NT2/D1 (cell line): ENCODE measurements at places on chromosomes 4 and X.
A peak's percentile ranks its signal among the peaks of the same experiment; 100 is the strongest.

GRCh38 chr4:40502220-40502619 is 127.4 kb downstream of the RBM47 start:
- DNase-seq = no peak

GRCh38 chrX:73447311-73447794 is 500 bp downstream of the CDX4 start:
- no peak for DNase-seq

GRCh38 chr4:7906171-7906701 is 33.4 kb downstream of the AFAP1 start:
- DNase-seq = no peak

GRCh38 chrX:4547213-4547836 is 833.9 kb upstream of the PRKX start:
- peak; percentile 57 for DNase-seq

- peak; percentile 5 for DNase-seq
Measured at GRCh38 chrX:73268463-73268862, 53.8 kb upstream of the NAP1L2 start.

GRCh38 chrX:39152106-39152649 is 350.9 kb downstream of the MID1IP1 start:
- DNase-seq = peak; percentile 28

DNA sequence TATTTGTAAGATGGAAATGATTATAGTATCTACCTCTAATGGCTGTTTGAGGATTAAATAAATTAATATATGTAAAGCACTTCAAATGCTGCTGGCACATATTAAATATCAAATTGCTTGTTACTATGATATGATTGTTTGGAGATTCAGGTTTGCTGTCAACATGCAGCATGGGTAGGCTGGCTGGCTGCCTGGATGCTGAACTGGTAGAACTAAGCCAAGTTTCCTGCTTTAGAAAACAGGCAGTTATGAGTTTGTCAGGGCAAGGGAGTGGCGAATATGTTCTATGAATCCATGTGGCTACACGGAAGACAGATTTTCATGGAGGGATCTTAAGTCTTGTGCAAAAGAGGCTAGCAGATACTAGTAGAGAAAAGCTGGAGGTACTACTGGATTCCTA is 239.6 kb downstream of the GBA3 start:
- no peak for DNase-seq

- no peak for DNase-seq
Measured at GRCh38 chr4:186192066-186192612, 772 bp downstream of the CYP4V2 start.

DNA sequence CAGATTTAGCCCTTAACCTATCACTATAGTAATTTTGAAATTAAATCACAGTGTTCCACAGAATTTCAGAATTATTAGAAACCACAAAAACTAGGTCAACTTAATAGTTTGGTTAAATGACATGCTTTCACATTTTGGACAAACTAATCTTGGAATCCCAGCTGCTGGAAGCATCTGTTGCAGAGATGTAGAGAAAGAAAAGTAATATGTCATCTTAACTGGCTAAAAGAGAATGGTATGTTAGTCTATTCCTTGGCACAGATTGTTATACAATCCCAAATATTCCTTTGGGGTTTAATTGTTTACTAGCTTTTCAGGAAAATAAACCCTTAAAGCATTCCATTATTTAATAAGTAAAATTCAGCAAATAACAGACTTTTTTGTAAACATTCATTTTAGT is 519.9 kb downstream of the IL15 start:
- DNase-seq = no peak

DNA sequence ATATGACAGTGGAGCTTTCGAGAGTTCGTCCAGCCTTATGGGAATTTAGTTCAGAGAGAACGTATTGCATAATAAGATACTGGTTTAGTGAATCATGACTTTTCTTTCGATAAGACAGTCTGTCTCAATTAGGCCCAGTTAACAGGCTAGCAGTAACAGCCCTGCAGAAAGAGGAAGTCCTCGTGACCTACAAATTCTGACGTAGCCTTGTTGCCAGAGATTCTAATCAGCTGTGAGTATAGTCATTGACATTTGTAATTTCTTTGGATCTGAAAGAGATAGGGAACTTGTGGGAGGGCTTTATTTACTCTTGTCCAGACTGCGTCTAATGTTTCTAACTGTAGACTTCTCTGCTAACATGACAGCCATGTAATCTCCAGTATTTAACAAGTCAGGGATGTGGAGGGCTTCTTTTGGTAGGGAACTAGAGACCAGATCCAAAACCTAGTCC is 15.8 kb downstream of the ART3 start:
- DNase-seq = no peak

- no peak for DNase-seq
Measured at GRCh38 chr4:130197946-130198345, 1102.0 kb downstream of the C4orf33 start.

- DNase-seq = no peak
Measured at GRCh38 chr4:31877429-31877828, 1157.3 kb downstream of the PCDH7 start.

GRCh38 chrX:115311139-115311538 is 21.6 kb downstream of the LUZP4 start:
- DNase-seq = no peak

- DNase-seq = no peak
Measured at GRCh38 chrX:131262738-131263679, 26.1 kb downstream of the IGSF1 start.

- DNase-seq = no peak
Measured at GRCh38 chr4:1226144-1226481, 22.8 kb downstream of the CTBP1 start.

- peak; percentile 75 for DNase-seq
Measured at GRCh38 chrX:70969635-70970481, 39.0 kb upstream of the SLC7A3 start.

GRCh38 chr4:5037553-5038551 is 13.4 kb upstream of the STK32B start:
- no peak for DNase-seq

- peak; percentile 30 for DNase-seq
Measured at GRCh38 chrX:131288738-131289511, at the start of gene IGSF1. IGSF1 (minus strand) TSS chrX:131289306; CDS start chrX:131286674, 2,632 bp downstream.

GRCh38 chrX:125810856-125811255 is 355.2 kb downstream of the DCAF12L2 start:
- no peak for DNase-seq

DNA sequence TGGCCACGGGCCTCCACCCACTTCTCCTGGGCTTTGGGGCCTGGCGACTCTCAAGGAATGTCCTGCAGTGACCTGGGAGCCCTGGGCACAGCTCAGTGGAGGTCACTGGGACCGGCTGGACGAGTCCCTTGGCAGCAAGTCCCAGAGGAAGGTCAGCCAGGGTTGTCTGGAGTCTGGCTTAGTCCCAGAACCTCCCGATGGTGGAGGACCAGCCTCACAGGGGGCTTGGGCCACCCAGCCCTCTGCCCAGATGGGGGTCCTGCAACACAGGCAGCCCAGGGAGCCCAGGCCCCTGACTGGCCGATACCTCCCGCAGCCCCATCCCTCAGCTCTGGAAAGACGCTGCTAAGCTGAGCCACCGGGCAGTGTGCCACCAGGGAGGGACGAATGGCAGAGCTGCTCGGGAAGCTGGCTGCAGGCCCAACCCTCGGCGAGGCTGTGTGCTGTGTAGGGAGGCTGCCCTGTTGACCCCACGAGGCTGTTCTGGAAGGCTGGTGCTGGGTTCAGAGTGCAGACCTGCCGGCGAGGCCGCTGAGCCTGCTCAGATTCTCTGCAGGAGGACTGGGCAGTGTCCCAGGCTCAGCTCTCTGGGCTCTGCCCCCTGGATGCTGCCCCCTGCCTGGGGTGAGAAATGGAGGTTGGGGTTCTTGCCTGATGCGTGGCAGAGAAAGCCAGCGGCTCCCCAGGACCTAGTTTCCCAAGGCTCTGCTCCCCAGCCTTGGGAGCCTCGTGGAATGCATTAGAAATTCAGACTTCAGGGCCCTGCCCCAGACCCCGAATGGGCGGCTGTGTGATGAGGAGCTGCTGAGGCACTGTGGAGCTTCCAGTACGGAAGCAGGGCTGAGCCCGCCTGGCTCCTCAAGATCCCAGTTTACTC is 61.7 kb downstream of the ADRA2C start:
- DNase-seq = no peak

DNA sequence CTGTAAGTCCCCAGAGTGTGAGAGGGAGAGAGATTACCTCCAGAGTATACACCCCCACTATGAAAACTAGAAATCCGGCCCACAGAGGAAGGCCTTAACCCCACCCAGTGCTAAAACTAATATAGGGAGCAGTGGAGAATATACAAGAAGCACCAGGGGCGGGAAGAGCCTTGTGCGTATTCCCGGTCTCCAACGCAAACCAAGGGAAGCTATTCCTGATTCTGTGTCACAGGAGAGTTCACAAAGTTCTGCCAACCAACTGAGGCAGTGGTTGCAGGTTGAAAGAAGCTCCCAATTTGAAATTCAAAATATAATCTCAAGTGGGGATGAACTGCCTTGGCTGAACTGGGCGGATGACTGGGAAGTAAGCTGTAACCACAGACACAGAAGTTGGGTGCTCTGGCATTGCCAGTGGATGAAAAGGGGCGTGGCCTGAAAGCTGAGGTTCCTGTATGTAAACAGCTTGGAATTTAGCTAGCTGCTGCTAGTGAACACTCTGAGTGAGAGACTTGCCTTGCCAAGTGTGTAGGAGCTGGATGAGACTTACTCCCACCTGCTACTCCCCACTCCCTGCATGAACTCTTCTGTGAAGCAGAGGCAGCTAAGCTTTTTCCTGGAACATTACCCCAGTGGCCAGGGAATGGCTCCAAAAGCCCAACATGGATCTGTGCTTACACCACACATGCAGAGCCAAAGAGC is 32.7 kb downstream of the ELF2 start:
- DNase-seq = no peak

GRCh38 chr4:47737326-47737725 is 100.5 kb downstream of the CORIN start:
- no peak for DNase-seq

- no peak for DNase-seq
Measured at GRCh38 chr4:21226637-21227538, 526.6 kb downstream of the PACRGL start.

DNA sequence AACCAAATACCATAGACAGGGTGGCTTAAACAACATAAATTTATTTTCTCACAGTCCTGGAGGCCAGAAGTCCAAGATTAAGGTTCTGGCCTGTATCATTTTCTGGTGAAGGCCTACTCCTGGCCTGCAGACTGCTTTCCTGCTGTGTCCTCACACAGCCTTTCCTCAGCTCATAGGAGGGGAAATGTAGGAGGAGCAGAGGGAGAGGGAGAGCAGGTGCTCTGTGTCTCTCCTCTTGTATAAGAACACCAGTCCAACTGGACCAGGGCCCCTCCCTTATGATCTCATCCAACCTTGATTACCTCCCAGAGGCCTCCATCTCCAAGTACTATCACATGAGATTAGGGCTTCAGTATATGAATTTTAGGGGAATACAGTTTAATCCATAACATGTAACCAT is 34.3 kb downstream of the RAPGEF2 start:
- no peak for DNase-seq

GRCh38 chr4:182155806-182156205 is 87.4 kb upstream of the TENM3 start:
- DNase-seq = no peak

GRCh38 chr4:1502501-1502886 is 96.3 kb upstream of the NKX1-1 start:
- DNase-seq = no peak

DNA sequence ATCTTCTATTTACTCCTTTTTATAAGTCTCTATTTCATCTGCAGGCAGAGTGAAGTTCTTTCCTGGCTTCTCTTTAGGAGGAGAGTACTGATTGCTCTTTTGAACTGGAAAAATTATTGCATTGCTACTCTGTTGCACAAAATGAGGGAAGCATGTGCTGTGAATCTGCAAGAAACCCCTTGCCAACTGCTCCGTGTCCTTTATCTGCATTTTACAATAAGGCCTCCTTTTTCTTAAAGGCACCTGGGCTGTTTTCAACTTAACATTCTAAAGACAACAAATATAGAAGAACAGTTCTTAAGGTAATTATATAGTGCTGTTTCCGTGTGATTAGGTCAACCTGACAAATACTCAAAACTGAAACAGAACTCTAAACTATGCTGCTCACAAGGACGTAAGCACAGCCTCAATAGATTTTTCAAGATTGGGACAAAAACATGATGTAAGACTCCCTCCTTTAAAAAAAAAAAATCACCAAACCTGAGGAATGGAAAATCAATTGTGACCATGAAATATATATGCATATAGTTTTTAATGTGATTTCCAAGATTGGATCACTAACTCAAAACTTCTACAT is 716.6 kb upstream of the INTU start:
- no peak for DNase-seq

- no peak for DNase-seq
Measured at GRCh38 chr4:99961711-99962110, 11.6 kb upstream of the H2AZ1 start.

- DNase-seq = no peak
Measured at GRCh38 chr4:47386561-47387235, 76.8 kb downstream of the COMMD8 start.

DNA sequence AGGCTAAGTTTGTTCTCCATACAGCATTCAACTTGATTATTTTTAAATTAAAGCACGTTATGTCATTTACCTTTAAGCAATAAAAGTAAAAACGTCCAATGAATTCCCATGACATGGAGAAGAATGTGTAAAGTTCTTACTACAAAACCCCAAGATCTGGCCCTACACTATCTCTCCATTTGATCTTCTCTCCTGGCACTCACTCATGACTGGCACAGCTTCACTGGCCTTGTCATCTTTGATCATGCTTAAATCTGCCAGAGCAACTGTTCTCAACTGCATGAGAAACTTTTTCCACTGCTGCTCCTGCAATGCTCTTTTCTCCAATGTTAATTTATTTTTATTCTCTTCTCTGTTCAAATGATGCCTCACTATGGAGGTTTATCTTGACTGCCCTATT is 1109.0 kb upstream of the IGFBP7 start:
- no peak for DNase-seq

DNA sequence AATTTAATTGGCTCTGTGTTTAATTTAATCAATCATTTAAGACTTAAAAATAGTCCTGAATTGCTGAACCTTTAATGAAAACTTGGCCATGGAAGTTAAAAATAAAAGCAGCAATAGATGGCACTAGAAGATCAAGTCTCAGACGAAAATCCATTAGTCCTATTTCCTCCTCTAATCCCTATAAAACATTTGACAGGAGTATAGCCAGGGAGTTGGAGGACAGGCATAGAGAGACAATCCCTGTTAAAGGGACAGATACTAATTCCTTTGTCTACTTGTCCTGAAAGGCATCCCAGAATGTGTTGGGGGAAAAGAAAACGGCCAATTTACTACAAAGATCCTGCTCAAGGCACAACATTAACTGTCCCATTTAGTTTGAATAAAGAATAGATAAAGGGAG is 276.3 kb upstream of the TACR3 start:
- peak; percentile 23 for DNase-seq

- peak; percentile 57 for DNase-seq
Measured at GRCh38 chrX:71099736-71100135, 4.1 kb downstream of the FOXO4 start.
